GM12878 (cell line): ENCODE measurements at places on chromosomes 12 and 14.

GRCh38 chr14:93752980-93753561 lies 35.2 kb downstream of the PRIMA1 start:
- DNase-seq, result no peak
- no peaks in the 10 kb centered on the region for H3K27me3 ChIP-seq
- H3K4me3 ChIP-seq, result no peak overlapping the region
- H3K4me1 ChIP-seq, result no peaks in the 10 kb centered on the region
- H3K27ac ChIP-seq, result no peak overlapping the region

DNA sequence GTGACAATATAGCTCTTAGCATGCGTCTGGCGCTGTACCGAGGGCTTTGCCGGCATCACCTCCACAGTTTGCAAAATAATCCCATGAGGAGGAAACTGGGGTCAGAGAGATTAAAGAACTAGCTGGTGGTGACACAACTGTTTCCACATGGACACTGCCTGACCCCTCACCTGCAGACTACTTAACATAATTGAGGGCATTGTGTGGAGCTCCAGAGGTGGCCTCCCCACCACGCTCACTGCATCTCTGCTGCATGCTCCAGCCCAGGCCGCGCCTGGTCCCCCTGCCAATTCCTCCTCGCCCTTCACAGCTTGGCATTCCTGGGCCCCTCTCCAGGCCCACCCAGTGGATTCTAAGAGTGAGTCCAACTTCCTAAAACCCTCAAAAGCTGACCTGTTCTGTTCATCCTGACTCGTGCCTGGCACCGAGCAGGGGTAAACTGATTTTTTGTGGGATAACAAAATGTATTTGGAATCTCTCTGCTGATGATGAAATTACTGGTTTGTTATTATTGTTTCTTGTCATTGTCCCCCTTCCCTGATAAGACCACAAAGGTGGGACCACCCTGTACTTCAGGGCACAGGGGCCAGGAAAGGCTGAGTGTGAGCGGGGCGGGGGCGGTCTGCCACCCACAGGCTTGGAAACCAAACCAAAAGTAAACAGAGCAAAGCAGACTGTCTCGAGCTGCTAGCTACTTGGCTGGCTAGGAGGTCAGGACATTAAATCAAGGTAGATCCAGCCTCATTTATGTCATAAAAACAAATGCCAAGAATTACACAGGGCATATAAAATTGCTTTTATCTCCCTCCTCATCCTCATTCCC lies 40.6 kb downstream of the CHGA start:
- no peak overlapping the region for H3K4me3 ChIP-seq
- no peaks in the 10 kb centered on the region for H3K27me3 ChIP-seq
- H3K27ac ChIP-seq, result no peak overlapping the region
- no peak for DNase-seq

- no peaks in the 10 kb centered on the region for H3K4me1 ChIP-seq
- H3K27ac ChIP-seq, result no peak overlapping the region
- no peak for DNase-seq
- no peaks in the 10 kb centered on the region for H3K36me3 ChIP-seq
Observed at GRCh38 chr12:45184147-45184963, 31.5 kb upstream of the ANO6 start.

DNA sequence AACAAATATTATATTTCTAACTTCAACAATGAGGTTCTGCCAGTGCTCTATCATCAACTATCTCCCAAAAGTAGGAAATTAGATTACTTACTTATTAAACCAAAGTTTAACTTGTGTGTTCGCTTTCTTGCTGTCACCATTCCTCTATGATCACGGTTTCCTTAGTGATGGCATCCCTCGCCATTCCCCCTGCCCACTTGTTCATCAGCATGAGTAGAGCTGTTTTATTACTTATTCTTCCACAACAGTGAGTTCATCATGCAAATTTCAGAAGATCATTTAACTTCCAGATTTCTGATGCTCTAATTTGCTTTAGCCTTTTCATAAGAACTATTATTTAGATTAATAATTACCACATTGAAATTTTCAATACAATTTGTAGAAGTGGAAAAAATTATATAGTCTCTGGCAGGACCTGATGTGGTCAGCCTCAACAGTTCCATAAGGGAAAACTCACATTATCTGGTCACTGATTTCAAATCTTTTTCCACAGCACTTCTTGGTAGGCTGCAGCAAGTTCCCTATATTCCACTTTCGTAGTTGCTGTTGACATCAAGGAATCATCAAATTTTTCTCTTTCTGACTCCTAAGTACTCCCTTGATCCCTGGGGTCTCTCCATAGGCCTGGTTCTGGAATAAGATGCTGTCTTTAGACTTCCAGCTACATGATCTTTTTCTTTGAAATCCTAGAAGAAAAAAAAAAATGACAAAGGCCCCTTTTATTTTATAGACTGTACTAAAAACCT lies 174.6 kb downstream of the RASSF9 start:
- H3K4me3 ChIP-seq, result no peak overlapping the region
- no peak overlapping the region for H3K27ac ChIP-seq
- H3K27me3 ChIP-seq, result no peaks in the 10 kb centered on the region
- H3K36me3 ChIP-seq, result no peaks in the 10 kb centered on the region
- H3K4me1 ChIP-seq, result no peaks in the 10 kb centered on the region

DNA sequence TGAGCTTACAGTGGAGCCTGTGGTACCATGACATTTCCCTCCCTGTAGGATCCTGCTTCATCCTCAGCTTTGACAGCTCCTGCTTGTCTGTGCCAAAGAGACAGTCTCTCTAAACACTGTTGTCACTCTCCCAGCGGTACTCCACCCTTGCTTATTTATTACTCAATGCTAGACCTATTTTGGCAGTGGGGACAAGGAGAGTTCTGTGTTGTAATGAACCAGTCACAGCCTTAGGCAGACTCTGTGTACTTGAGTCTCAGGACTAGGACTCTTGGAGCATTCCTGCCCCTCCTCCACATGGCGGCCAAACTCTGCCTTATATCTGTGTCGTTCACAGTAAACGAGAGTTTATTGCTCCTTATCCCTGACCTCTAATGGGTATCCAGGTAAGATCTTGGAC lies 70.9 kb downstream of the PIK3C2G start:
- H3K27me3 ChIP-seq, result no peaks in the 10 kb centered on the region
- H3K36me3 ChIP-seq, result no peaks in the 10 kb centered on the region

- DNase-seq, result no peak
- H3K36me3 ChIP-seq, result no peaks in the 10 kb centered on the region
- H3K4me3 ChIP-seq, result no peak overlapping the region
- H3K27ac ChIP-seq, result no peak overlapping the region
- no peaks in the 10 kb centered on the region for H3K4me1 ChIP-seq
Observed at GRCh38 chr14:34722723-34723545, 8.5 kb upstream of the CFL2 start.

DNA sequence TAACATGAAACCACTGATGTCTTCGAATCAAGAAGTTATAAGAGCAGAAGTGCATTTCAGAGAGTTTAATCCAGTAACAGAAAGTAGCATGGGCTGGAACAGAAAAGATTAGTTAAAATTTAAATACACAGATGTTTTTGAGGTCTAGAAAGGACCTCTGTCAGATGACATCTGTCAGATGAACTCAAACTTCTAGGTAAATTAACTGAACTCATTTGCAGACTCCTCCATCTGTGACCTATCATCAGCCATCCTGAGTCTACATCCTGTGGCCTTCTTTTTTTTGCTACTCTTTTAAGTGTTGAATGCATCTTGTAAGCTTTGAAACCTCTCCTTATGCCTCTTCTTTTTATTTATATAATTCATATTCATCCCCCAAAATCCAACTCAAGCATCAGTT lies 53.3 kb downstream of the C2CD5 start:
- H3K4me3 ChIP-seq, result no peak overlapping the region
- DNase-seq, result no peak
- no peak overlapping the region for H3K27ac ChIP-seq
- no peaks in the 10 kb centered on the region for H3K4me1 ChIP-seq
- H3K27me3 ChIP-seq, result no peaks in the 10 kb centered on the region
- H3K36me3 ChIP-seq, result no peaks in the 10 kb centered on the region

DNA sequence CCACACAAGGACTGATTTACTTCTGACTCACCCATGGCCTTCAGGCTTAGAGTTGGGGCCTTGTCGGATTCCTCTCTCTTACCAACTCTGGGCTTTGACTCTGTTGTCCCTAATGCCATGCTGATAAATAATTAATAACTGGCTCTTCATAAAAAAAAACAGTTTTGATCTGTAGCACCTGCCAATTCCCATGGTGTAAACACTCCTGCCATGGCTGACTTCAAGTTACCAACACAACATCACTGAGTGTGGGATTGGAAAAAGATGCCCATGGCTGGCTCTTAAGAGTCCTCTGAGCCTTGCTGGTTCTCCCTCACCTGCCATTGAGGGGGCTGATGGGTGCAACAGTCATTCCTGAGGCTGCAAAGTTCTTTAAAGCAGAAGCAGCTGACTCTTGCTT lies 104.8 kb downstream of the KIF26A start:
- H3K36me3 ChIP-seq, result no peaks in the 10 kb centered on the region
- no peak for DNase-seq
- no peak overlapping the region for H3K27ac ChIP-seq
- no peaks in the 10 kb centered on the region for H3K4me1 ChIP-seq

DNA sequence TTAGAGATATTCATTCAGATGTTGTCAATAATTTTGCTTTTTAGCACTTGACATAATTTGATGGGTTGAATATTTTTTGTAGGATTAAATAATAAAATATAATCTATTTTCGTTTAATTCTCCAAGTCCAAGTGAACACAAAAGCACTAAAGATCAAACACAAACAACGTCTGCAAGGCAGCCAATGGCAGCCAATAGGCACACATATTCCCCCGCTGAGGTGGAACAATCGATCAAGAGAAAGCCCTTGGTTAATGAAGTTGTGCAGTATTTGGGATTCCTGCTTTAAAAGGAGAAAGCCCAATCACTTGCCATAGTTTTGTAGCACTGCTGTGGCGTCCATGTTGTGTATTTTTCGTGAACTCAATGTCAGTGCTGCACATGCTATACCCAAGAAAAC lies 1.5 kb downstream of the DHRS7 start:
- H3K4me3 ChIP-seq, result peak overlapping the region; percentile 92
- peaks cover 20% of the 10 kb centered on the region for H3K4me1 ChIP-seq
- H3K36me3 ChIP-seq, result no peaks in the 10 kb centered on the region
- no peaks in the 10 kb centered on the region for H3K27me3 ChIP-seq
- no peak overlapping the region for H3K27ac ChIP-seq
- no peak for DNase-seq

DNA sequence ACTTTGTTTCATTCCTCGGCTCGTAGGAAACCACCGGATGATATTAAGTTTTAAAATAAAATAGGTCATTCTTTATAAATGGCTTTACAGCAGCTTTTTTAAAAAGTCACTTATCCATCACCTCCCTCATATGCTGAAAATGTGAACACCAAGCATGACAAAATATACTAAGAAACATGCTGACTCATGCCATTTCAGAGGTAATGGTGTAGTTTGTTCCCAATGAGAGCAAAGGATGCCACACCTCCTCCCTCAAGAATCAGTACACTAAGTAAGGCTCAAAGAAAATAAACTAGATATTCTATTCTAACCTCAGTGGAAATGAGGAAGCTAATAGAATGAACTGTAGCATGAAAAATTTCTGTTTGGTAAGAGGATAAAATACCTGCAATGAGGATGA lies 5.5 kb upstream of the DIO2 start:
- H3K36me3 ChIP-seq, result no peaks in the 10 kb centered on the region
- no peak overlapping the region for H3K27ac ChIP-seq
- DNase-seq, result no peak

- no peaks in the 10 kb centered on the region for H3K4me1 ChIP-seq
- no peak for DNase-seq
- no peaks in the 10 kb centered on the region for H3K27me3 ChIP-seq
- no peaks in the 10 kb centered on the region for H3K36me3 ChIP-seq
- H3K27ac ChIP-seq, result no peak overlapping the region
Observed at GRCh38 chr14:62451221-62451620, 594.0 kb downstream of the KCNH5 start.

- no peaks in the 10 kb centered on the region for H3K36me3 ChIP-seq
- H3K4me1 ChIP-seq, result no peaks in the 10 kb centered on the region
- DNase-seq, result no peak
Observed at GRCh38 chr14:82694820-82695219, 1161.2 kb upstream of the SEL1L start.

DNA sequence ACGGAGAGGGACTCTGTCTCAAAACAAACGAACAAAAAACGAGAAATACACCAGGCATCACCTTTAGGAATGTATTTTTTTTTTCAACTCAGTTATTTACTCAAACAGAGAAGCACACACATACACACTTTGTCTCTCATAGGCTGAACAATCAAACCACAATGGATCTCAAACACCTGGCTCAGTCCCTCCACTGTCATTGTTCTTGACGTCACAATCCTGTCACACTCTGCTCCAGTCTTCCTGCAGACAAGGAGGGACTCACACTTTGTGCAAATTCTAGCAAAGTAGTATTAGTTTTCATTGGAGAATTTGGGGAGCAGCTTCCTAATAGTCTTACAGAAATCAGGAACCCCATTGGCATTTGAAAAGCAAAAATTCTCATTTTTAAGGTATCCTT lies 727.8 kb downstream of the BCL11B start:
- DNase-seq, result no peak
- H3K27me3 ChIP-seq, result no peaks in the 10 kb centered on the region
- H3K4me1 ChIP-seq, result no peaks in the 10 kb centered on the region
- H3K4me3 ChIP-seq, result no peak overlapping the region
- no peaks in the 10 kb centered on the region for H3K36me3 ChIP-seq

DNA sequence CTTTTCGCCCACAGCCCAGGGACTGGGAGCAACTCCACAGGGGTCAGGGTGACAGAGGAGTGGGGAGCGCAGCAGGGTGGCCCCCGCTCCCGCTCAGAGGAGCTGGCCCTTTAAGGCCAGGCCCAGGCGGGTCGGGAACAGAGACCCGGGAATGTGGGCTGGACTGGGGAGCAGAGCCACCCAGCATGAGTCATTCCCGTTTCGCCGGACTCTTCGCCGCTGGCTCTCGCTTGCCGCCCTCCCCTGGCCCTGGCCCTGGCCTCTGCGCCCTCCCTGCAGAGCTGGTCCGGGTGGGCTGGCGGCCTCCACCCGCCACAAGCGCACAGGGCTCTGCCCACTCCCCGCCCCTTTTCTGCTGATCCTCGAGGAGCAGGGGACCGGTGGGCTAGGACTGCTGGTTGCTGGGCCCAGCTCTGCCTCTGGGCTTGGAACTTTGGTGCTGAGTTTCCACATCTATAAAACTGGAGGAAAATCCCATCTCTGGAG lies 92.8 kb downstream of the NINJ2 start:
- H3K27me3 ChIP-seq, result no peaks in the 10 kb centered on the region
- H3K27ac ChIP-seq, result no peak overlapping the region
- no peaks in the 10 kb centered on the region for H3K4me1 ChIP-seq
- no peak for DNase-seq
- no peaks in the 10 kb centered on the region for H3K36me3 ChIP-seq

GRCh38 chr12:116620124-116620491 lies 60.9 kb downstream of the MAP1LC3B2 start:
- no peaks in the 10 kb centered on the region for H3K36me3 ChIP-seq
- no peak overlapping the region for H3K4me3 ChIP-seq
- H3K27ac ChIP-seq, result no peak overlapping the region
- no peaks in the 10 kb centered on the region for H3K4me1 ChIP-seq
- no peaks in the 10 kb centered on the region for H3K27me3 ChIP-seq

DNA sequence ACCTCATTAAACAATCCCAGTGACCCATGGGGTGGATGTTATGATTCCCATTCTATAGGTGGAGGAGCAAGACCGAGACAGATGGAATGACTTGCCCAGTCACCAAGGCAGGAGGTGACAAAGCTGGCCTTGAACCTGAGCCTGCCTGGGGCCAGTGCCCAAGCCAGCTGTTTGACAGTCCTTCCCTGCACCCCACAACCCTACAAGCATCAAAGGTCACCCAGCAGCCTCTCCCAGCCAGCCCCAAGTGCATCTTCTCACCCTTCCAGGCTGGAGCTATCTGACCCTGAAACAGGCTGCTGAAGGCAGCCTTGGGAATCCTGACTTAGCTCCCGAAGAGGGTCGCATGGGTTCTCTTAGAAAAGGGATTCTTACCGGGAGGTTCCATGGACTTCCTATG lies 20.3 kb downstream of the MMAB start:
- H3K4me1 ChIP-seq, result no peaks in the 10 kb centered on the region
- no peak for DNase-seq
- no peak overlapping the region for H3K4me3 ChIP-seq
- H3K27ac ChIP-seq, result no peak overlapping the region
- no peaks in the 10 kb centered on the region for H3K27me3 ChIP-seq
